ENCODE measurements at places on chromosomes 6 and 20.

- DNase-seq: no peak
Observed at GRCh38 chr6:167974640-167975344, 22.7 kb upstream of the KIF25 start.

GRCh38 chr6:30895343-30895742 is 11.0 kb downstream of the DDR1 start:
- DNase-seq: no peak

DNA sequence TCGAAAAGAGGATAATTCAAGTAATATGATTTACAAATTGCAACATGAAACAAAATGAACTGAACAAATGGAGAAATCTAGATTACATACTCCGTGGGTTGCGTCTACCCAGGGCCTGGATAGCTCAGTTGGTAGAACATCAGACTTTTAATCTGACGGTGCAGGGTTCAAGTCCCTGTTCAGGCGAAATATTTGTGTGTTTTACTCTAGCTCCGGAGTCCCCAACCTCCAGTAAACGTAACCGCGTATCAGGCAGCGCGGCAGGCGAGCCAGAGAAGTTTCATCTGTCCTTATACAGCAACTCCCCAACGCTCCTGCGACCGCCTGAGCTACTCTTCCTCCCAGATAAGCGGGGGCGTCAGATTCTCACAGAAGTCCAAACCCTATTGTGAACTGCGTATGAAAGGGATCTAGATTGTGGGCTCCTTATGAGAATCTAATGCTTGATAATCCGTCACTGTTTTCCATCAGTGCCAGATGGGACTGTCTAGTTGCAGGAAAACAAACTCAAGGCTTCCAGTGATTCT is 176.1 kb downstream of the TRIM27 start:
- no peak for DNase-seq

GRCh38 chr6:131688286-131688685 is 12.9 kb downstream of the OR2A4 start:
- DNase-seq: no peak

- no peak for DNase-seq
Observed at GRCh38 chr20:38108438-38108985, 56.6 kb downstream of the TGM2 start.

DNA sequence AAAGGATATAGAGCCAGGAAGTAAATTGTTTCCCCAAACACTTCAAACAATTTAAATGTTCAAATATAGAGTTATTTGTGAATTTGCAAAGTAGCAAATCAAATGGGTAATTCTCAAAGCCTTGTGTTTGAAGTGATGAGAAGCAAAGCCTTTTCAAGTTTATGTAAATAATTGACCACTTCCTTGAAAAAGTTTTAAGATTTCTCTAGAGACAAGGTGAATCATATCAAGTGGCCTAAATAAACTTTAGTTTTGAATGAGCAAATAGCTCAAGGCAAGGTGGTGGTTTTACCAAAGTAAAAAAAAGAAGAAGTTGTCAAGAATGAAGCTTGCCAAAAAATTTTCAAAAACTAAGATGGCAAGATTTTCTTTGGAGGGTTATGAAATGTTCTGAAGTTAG is 42.6 kb upstream of the IFNGR1 start:
- no peak for DNase-seq

DNA sequence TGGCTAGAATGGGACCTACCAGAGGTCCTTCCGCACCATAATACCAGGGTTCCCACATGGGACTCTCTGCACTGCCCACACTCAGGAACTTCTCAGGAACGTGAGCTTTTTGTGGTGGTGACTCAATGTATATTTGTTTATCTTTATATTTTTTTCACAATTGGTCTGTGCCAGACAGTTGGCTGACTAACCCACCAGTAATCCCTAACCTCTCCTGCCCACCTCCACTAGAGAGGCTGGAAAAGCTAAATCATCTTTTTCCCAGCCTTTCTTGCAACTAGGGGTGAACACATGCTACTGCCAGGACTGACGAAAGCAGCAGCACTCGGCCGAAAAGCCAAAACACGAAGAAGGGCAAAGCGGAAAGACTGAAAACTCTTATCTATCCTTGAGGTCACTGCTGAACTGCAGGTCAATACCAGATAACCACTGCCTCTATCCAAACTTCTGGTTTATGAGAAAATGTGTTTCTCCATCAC is 112.9 kb downstream of the TRERF1 start:
- no peak for DNase-seq

GRCh38 chr6:50837589-50838445 is 19.1 kb downstream of the TFAP2B start:
- DNase-seq: no peak

- DNase-seq: no peak
Observed at GRCh38 chr6:167153521-167153959, 4.2 kb downstream of the GPR31 start.

- DNase-seq: no peak
Observed at GRCh38 chr20:47358039-47358671, 1.7 kb upstream of the ZMYND8 start.

DNA sequence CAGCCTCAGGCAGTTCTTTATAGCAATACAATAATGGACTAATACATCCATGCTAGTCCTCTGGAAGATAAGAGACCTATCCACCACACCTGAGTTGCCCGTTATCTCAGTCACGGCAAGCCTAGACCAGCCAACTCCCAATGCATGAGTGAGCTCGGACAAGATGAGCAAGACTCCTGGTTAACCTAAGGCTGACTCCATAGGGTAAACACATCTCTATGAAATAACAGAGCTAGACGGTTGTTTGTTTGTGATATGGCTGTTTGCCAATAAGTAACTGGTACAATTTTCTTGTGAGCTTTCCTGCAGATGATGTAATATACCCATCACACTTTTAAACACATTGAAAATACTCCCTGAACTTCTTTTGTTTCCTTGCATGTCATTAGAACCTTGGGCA is 70.6 kb upstream of the PHACTR1 start:
- DNase-seq: no peak

- no peak for DNase-seq
Observed at GRCh38 chr6:16670617-16671051, 90.6 kb downstream of the ATXN1 start.

- no peak for DNase-seq
Observed at GRCh38 chr6:41353333-41353732, 17.9 kb downstream of the NCR2 start.

DNA sequence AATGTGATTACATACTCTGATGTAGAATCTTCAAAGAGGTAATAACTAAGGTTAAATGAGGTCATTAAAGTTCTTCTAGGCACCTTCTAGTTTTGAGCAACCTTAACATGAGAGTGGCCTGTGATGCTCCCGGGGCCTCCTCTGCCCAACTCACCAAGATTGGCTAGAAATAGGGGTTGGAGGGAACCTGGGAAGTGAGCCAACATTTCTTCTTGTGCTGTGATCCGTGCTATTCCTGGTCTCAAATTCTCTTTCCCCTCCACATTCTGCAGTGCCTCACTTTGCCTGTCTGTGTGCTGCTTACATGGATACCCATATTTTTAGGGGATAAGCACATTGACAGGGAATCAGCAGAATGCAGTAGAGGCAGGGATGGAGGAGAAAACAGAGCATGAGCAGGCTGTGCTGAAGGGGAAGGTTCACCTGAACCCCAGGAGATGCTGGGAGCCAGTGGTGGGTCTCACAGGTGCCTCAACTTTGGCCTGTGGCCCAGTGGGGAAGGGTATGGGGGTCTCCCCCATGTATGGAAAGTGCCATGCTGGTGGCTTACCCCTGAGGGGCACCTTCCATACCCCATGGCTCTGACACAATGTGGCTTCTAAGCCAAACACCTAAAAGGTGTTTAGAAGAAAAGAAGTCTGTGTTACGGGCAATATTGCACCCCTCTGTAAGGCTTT is 164.7 kb upstream of the CHD6 start:
- no peak for DNase-seq

- no peak for DNase-seq
Observed at GRCh38 chr20:62902926-62903615, 23.2 kb downstream of the DIDO1 start.

- DNase-seq: no peak
Observed at GRCh38 chr6:169722362-169723199, 1.7 kb downstream of the PHF10 start.

DNA sequence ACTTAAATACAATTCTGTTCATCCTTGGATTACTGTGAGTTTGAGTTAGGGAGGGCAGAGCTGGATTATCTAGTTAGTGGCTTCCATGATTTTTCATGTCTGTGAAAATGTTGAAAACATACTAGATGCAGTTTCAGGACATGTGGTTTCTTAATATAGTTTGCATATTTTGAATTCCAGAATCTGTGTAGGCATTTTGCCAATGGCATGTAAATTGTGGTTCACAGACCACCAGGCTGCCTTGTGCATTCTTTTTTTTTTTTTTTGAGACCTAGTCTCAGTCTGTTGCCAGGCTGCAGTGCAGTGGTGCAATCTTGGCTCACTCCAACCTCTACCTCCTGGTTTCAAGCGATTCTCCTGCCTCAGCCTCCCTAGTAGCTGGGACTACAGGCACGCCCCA is 42.8 kb downstream of the CDC5L start:
- no peak for DNase-seq

DNA sequence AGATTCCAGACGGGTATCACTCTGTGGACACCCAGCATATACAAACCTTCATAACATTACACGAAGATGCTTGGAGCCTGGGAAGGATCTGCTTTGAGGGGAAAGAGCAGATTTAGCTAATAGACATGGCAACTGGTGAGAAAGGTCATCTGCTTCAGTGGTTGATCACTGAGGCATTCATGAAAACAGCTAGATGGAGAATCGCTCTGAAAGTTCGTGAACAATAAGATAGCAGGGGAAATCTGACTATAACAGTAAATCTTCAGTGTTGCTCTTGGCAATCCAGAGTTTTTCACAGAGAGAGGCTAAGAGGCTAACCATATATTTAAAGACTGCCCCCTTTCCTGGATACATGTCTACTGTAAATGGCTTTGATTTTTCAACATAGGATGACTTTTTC is 245.3 kb downstream of the FARS2 start:
- no peak for DNase-seq

DNA sequence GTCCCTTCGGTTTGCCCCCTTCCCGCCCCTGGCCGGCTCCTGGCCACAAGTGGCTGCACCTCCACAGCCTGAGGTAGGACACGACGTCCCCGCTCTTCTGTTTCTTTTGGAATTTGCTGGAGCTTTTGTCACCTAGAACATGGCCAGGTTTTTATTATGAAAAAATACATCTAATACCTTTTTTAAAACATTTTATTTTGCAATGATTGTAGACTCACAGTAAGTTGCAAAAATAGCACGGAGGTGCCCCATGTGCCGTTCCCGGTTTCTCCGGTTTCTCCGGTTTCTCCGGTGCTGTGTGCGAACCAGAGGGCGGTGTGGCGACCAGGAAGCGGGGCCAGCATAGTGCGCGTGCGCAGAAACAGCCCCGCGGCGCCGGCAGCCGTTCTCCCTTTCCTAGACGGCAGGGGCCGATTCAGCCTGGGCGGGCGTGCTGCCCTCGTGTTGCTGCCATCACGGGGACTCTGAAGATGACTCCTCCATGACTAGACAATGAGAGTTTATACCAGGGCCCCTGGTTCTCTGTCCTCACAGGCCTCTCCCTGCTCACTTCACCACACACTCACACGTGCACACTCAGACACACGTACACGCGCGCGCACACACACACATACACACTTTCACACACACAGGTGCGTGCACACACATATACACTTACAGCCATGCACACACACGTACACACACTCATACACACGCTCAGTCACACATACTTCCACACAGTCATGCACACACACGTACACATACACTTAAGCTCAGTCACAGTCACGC is 102.1 kb downstream of the TMEM242 start:
- peak; percentile 65 for DNase-seq

DNA sequence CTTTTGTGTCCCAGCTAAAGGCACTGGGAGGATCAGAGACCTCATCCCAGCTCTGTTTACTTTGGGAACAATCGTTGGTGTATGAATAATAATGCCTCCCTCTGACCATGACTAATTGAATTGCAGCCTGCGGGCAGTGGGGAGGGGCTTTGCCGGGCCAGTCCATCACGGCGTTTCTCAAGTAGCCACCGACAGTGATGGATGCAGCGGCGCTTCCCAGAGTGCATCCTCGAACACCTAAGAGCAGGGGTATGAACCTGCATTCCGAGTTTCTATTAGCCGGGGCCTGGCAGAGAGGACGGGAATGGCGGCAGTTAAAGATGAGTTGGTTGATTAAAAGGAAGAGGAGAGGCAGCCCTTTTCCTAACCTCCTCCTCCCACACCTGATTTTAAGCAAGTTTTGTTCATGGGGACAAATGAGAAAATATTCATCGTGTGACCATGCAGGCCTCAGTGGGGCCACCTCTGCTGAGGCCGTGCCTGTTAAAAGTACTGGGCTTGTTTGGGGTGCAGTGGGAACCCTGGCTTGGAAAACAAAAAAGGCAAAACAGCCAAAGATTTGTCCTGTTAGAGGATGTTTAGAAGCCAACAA is 154.1 kb downstream of the FOXA2 start:
- no peak for DNase-seq

GRCh38 chr6:144639654-144640053 is 354.5 kb downstream of the UTRN start:
- no peak for DNase-seq

DNA sequence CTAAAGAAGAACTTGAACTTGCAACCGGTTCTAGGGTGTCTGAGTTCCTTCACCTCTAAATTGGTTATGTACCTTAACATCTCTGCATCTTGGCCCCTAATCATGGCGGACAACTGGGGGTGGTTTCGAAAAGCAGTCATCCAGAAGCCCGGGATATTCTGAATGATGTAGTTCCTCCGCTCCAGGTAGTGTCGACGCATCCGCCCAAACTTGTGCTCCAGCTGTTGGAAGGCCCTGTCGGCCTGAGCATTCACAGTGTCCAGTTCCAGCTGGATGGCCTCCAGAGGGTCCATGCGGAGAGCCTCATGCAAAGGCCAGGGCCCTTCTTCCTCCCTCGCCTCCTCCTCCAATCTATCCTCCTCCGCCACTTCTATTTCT is 887 bp downstream of the TSPYL1 start:
- no peak for DNase-seq

GRCh38 chr6:26531897-26532296 is 6.3 kb upstream of the HMGN4 start:
- DNase-seq: no peak

DNA sequence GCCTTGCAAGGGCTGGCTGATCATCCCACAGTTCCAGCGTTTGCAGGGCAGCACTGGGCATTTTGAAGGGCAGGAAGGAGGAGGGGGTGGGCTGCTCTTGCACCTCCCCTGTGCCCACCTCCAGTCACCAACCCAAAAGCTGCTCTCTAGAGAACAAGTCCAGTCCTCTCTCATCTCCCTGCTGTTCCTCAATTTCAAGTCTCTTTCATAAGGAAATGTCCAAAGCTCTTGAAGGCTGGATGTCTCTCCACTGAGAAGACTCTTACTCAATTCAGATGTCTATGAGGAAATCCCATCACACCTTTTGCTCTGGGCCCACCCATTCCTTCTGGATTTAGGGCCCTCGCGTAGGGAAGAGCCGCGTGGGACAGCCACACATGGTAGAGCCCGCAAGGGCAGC is 31.7 kb downstream of the WRNIP1 start:
- DNase-seq: no peak
